ENCODE measurements at places on chromosomes 12 and 14.

DNA sequence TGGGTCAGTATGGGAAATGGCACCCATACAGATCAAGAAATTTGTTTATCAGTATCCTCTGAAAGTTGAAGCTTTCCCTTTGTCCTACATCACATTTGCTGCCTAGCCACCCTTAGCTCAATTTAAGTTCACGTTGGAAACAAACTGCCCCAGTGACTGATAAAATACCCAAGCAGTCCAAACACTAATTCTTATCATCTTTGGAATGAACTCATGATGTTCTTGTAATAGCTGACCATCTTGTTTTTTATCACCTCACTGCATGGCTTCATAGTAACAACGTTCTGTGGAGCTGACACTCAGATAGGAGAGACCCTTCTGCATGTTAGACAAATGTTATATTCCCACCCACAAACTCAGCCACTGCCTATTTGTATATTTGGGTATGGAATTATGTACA, 93.4 kb downstream of the GPR135 start:
- no peak for DNase-seq

DNA sequence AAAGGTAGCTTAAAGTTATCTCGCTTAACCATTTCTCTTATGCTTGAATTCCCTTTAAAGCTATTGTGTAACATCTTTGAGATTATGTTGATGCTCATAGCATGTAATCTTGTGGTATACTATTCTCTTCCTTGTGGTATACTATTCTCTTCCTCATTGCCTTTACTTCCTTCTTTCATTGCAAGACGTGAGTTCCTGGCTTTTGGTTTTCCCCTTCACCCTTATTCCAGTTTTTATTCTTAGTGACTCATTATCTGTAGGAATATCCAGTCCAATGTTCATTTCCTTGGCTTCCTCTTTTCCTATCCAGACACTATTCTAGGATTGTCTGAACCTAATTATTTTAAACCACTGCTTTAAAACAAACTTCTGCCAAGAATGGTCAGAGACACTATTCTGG, 564.0 kb downstream of the CCER1 start:
- DNase-seq: no peak

DNA sequence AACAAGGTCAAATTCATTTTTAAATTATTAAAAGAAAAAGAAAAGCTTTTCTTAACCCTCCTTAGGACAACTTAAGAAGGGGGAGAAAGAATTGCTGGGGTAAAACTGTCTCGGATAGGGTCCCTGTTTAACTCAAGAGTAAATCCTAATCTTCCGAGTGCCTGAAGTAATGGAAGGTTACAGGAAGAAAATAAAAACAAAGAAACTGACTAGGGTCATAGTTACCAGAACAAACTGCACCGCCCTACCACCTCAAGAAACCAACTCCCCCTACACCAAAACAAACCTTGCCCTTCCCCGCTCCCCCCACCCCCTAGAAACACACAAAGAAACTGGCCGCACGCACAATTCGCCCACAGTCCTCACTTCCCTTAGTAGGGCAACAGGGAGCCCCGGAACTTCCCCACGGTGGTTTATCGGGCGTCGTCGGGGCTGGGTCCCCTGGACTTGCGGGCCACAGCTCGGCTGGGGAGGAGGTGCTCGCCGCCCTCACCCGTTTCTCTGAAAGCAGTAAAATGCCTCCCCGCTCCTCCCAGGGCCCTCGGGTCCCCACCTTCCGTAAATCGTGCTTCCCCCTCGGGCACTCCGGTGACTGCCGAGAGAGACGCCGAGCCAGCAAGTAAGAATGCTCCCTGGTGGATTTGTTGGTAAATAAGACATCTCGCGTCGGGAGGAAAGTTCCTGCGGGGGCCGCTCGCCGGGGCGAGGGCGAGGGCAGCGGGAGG, 2.4 kb downstream of the SINHCAF start:
- peak; percentile 54 for DNase-seq

- DNase-seq: no peak
Measured at GRCh38 chr12:90071996-90072395, 363.4 kb upstream of the ATP2B1 start.

DNA sequence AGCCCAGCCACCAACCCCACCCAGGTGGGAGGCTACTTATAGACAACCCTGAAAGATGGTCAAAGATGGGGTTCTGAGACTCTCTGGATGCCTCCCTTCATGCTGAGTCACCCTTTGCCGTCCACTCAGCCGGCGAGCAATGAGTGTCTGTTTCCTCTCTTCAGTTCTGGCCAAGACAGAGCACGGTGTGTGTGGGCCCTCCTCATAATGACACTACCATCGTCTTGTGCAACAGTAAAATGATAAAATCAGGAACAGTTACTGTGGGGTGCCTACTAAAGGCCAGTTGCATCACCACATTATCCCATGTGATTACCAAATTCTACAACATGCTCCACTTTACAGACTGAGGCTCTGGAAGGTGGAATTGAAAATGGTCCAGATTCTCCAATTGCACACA, 7.0 kb upstream of the BDKRB1 start:
- DNase-seq: no peak

DNA sequence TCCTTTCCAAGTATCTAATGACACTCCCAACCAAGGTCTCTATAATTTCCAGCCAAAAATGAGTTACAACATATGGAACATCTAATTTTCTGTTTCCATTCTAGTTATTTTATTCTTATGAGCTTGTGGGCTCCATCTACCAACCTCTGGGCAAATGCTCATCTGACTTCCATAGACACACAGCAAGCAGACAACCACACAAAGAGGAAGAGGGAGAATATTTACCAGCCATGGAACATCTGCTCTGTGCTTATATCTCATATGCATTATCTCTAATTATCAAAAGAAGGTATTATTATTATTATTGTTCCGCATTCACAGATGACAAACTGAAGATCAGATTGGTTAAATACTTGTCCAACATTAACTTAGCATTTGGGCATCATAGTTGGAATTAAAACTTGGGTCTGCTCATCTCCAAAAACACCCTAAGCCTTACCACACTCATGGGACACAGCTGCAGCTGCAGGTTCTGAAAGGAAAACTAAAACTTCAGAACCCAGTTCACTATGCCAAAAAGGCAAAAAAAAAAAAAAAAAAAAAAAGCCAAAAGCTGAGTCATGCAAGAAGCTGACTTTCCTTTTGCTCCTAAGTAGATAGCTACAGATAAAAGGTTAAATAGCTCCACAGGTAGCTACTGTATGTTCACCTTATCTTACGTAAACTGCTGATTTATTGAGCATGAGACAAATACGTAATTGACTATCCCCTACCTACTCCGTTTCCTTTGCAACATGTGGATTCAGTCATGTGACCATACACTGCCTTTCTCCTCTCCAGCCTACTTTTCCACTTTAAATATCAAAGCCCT, 23.6 kb upstream of the TCL1B start:
- DNase-seq: no peak

GRCh38 chr14:97866664-97867063, 1069.5 kb downstream of the VRK1 start:
- DNase-seq: no peak

- no peak for DNase-seq
Measured at GRCh38 chr12:93448796-93449195, 7.0 kb upstream of the UBE2N start.

DNA sequence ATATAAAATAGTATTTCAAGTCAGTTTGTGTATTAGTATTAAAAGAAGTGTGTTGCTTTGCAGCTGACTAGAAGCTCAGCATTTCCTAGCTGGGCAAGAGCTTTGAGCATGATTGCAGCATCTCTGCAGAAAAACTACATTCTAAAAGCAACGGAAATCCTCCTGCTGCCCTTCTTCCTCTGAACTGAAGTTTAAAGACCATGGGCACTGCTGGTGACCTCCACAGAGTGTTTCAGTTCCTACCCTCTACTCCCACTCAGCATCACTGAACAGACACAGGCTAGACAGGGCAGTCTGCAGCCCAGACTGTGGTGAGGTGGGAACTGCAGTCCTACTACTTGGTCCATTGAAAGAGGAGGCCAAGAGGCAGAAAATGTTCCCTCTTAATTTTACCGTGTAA, 59.0 kb downstream of the FAR2 start:
- no peak for DNase-seq

DNA sequence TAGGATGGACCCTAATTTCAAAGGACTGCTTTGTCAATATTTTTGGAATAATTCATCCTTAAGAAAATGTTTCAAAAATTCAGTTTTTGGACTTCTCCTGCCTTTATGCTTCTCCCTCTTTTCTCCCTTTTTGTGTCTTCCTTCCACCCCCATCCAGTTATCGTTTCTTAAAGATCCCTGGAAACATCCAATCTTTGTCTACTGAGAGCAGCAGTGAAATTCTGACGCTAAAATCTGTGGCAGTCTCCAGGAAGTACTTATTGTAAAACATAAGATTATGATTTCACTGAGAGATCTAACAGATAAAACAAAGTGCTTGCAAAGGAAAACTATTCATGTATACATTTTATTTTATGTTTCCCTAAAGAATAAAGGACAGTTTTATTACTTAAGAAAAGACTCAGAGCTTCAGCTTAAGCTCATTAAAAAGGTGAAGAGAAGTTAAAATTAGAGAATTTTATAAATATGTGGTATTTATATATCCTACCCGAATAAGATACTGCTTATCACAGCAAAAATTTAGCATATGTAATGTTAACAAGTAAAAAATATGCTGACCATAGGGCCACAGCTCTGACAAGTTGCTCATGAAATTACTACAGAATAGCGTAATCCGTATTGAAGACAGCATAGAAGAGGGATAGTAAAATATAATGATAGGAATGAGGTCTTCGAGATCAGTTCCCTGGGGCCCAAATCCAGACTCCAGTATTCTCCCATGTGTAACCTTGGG, 6.9 kb downstream of the FRMD6 start:
- DNase-seq: no peak

GRCh38 chr14:88793259-88793625, 489 bp upstream of the EML5 start:
- DNase-seq: no peak

DNA sequence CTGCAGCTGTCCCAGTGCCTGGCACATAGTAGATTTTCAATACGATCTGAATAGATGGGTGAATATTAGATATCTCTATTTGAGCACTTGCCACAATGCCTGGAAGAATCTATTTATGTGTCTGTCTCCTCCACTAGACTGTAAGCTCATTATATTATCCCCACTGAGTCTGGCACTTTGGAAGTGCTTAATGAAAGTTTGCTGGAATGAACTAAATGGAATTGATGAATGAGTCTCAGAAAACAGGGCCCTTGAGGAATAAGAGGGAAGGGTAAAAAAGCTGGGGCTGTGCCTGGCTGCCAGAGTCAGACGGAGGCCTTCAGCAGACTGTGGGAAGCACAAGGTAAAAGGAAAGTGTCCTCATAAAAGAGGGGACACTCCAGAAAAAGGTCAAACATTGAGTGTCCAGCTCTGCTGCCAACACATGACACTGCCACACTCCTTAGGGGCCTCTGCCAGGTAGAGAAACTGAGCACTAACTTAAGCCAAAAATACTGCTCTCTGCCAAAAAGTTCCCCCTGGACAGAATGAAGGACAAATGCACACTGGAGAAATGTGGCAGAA, 39.3 kb downstream of the GLT8D2 start:
- DNase-seq: no peak

GRCh38 chr14:49962621-49963020, 69.7 kb downstream of the ARF6 start:
- DNase-seq: no peak

- no peak for DNase-seq
Measured at GRCh38 chr14:89926694-89927093, 27.8 kb downstream of the EFCAB11 start.

DNA sequence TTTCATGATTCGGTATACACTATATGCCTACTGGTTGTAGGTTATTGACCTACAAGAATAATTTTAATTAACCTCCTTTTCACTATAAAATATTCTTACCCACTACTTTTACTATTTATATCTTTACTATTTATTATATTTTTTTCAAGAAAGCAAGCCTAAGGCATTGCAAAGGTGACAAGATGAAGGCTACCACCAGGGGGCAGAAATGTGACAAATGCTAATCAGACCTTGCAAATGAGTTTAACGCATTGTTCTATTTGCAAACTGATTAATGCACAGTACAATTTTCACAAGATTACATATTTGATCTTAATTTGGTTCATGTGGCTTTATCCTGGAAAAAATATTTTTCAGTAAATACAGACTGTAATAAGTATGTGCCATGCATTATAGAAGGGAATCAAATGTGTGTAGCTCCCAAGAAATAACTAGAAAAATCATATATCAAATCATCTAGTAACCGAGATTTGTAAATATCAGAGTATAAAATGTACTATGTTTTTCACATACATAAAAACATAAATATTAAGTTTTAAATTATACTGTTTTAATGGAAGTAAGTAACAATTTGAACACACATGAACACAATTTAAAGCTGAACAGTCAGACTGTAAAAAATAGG, 107.0 kb downstream of the ADAMTS20 start:
- no peak for DNase-seq

- no peak for DNase-seq
Measured at GRCh38 chr12:31732926-31733548, 4.2 kb upstream of the AMN1 start.

DNA sequence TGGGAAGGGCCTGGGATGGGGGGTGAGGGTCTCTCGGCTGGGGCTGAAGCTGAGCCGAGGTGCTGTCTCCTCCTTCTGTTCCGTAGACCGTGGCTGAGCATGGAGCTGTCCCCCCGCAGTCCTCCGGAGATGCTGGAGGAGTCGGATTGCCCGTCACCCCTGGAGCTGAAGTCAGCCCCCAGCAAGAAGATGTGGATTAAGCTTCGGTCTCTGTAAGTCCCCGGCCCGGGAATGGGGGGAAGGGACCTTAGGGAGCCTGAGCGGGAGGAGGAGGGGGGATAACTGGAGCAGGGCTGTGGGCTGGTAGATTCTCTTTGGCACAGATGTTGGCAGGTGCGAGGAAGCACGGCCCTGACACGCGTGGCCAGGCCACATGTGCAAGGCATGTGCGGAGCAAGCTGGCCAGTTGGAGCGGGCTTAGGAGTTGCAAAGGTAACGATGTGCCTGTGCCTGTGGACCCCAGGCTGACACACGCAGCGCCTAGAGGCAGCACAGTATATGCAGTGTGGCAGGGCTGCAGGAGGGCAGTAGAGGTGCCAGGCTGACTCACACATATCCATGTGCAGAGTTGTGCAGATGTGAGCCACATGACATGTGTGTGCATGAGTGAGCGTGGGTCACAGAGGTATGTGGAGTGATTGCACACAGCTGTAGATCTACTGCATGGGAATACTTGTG, 512 bp downstream of the PDE1B start:
- DNase-seq: no peak

GRCh38 chr12:26331960-26332359, 136.6 kb downstream of the SSPN start:
- no peak for DNase-seq

DNA sequence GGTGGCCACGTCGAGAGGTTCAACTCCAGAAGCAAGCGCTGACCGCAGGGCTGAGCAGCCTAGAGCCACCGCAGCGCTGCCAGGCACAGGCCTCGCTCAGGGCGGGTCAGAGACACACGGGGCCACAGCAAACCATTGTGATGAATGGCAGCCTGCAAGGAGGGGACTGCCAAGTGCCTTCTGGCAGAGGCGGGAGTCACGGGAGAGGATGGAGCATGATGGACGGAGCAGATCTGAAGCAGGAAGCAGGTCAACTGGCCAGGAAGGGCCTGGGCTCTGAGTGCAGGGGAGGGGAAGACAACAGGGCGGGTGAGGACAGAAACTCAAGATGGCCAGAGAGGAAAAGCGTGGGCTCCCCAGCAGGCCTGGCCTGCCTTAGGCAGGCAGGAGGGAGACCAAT, 49.8 kb downstream of the CDC42BPB start:
- no peak for DNase-seq

Measured in stimulated activated CD8-positive, alpha-beta memory T cell treated with anti-CD3 and anti-CD28 coated beads, Interleukin-12 subunit alpha, Interleukin-12 subunit beta, amount 100 ng/mL, for 4 hours (primary cell).